GM13977 (cell line): ENCODE measurements at places on chromosomes 1 and 21.
A peak's percentile ranks its signal among the peaks of the same experiment; 100 is the strongest.

DNA sequence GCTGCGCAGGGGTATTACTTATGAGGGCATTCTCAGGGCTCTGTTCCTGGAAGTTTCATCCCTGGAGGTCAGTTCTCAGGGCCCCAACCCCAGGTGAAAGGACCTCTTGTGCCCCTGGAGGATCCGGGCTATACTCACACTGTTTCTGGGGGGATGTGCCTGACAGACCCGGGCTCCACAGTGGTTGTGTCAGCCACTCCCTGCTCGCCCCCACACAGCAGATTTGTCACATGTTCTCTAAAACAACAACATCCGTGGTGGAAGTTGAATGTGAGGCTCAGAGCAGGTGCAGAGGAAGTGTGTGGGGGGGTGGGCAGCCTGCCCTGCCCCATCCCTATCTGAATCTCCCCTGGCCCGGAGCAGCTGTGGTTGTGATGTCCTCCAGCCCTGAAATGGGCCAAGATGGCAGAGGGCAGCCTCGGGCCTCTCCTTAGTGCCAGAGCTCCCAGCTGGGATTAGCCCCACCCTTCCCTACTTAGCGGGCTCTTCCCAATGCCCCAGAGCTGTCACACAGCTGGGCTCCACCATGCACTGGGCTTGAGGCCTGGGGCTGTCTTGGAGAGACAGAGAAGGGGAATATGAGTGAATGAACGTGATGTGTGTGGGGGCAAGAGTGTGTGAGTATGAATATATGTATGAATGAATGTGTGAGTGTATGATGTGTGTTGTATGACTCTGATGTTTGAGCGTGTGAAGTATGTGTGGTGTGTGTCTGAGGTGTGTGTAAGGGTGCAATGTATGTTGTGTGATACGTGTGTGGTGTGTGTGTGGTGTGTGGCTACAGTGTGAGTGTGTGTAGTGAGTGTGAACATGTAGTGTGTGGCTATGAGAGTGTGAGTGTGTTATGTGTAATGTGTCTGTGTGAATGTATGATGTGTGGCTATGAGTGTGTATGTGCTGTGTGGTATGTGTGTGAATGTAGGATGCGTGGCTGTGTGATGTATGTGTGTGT, 1.5 kb upstream of the FCMR start:
- peak; percentile 66 for DNase-seq

DNA sequence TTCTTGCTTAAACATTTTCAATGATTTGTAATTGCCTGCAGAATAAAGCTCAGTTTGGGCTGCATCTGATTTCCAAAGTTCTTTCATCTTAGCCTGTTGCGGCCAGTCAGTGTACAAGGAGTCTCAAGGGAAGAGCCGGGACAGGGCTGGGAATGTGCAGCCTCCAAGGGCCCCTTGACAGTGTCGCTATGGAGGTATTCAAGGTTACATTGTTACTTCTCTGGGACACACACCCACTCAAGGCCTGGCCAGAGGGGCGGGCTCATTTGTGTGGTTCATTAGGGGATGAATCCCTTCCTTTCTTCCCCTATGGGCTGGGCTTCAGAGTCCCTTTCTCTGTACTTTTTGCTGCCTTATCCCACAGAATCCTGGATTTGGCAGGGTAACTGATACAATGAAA, 107.6 kb upstream of the CSF3R start:
- no peak for DNase-seq

DNA sequence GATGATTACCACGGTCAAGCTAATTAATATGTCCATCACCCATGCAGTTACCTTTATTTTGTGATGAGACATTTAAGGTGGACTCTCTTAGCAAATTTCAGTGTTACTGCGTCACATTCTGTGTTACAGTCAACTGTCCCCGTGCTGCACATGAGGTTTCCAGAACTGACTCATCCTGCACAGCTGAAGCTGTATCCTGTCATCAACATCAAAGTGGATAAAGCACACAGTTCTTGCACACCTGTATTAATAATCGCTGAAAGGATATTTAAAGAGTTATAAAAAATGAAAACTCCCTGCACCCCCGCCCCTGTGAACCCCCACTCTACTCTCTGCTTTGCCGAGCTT, 3.4 kb upstream of the KRTAP10-5 start:
- no peak for DNase-seq

DNA sequence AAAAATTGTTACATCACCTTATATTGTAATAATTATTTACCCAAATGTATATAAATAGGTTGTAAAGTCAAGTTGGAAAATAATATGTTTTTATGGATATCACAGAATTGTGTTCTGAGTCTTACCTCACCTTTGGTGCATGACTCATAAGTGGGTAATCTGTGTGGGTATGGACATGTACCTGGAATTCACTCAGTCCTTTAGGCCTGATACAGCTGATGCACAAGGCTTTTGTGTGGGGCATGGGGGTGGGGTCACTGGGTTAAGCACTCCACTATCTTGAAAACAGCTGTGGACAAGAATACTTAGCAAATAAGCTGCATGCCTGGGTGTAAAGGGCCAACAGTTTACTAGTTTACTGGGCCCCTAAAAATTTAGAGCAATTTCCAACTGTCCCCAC, 34.4 kb downstream of the INKA2 start:
- DNase-seq = no peak

DNA sequence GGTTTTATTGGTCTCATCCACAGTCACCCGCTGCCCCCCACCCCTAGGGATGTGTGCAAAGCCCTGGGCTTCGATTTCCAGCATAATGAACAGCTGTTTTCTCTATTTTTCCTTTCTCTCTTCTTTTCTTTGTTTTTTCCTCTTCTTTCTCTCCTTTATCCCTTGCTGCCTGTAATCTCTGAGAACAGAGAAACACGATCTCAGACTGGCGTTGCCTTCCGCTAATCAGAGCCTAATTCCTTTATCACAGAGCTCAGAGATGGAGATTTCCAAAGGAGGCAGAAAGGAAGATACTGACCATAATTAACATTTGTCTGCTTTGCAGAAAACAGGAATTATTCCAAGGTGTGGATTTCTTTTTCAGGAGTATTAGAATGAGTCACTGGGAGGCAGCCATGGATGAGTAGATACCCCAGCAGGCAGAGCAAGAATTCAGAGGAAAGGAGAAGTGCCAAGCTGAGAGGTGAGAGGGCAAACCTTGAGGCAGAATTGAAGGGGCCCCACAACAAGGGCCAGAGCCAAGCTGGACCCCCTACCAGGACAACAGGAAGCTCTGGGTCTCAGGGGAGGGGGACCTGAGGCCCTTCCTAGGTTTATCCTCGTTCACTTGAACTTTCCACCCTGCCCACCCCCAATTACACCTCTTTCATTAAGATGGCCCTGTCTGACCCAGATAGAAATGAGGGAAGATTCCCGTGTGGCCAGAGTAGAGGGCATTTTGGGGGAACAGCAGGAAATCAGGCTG, 33.3 kb downstream of the MATN1 start:
- no peak for DNase-seq

DNA sequence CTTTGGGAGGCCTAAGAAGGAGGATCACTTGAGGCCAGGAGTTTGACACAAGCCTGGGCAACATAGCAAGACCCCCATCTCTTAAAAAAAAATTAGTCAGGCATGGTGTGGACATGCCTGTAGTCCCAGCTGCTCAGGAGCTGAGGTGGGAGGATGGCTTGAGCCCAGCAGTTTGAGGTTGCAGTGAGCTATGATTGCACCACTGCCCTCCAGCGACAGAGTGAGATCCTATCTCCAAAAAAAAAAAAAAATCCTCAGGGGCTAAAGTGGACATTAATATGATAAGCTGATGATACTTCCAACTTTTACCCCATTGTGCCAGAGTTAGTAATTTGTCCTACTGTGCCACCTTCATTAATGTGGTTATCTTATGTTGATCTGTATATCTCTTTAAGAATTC, 327.8 kb upstream of the FMN2 start:
- DNase-seq = no peak
